ENCODE measurements at places on chromosomes 5 and 9.

- DNase-seq = no peak
These were observed 221.7 kb downstream of the SMARCA2 start for GRCh38 chr9:2236850-2237249.

- no peak for DNase-seq
These were observed 94.7 kb upstream of the ADAMTSL1 start for GRCh38 chr9:18379073-18379811.

DNA sequence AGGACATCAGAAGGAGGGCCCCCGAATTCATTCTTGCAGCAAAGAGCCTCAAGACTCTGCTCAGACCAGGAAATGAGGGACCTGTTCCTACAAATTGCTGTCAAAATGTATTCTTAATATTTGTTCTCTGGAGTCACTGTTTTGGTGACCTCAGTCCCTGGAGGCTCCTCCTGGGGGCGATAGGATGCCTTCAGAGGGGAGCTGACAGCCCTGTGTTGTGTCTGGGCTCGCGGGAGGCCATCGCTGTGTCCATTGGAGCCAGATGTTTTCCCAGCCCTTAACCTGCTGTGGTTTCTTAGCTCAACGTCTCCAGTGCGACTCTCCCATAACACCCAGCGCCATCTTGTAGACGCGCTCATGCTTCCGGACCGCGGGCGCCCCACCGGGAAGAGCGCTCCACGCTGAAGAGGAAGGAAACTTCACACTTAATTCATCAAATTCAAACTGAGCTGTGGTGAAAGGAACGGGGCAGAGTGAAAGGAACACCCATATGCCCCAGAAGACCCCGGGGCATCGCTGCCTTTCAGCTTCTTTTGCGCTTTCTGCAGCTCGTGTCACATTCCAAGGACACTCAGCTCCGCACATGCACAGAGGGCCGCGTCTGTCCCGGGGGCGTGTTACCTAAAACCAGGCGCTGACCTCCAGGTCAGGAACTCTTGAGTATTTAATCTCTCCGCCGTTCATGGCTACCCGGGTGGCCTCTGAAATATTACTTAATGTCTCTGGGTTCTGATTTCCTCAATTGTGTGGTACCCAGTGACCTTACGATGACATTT, 112.3 kb upstream of the GDNF start:
- DNase-seq = no peak

- DNase-seq = no peak
These were observed 257.3 kb downstream of the MLLT3 start for GRCh38 chr9:20364959-20365358.

GRCh38 chr5:5066276-5067186, 73.6 kb upstream of the ADAMTS16 start:
- no peak for DNase-seq

- DNase-seq = no peak
These were observed 36.1 kb downstream of the CFAP90 start for GRCh38 chr5:7814816-7815215.

DNA sequence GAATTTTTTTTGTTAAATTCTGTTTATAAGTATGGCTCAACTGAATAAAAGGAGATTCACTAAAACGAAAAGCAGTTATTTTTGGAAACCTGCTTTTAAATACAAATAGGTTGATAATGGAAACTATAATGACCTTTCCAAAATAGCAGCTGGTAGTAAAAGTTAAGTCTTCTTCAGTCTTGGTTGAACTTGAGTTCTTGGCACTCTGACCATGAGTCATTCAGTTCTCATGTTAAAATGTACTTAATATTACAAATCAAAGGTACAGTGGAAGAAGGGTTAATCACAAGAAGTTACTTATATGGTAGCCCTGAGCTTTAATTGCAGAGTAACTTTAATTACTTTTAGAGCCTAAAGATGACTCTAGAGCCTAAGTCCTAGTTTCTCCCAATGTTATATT, 62.1 kb downstream of the KLF9 start:
- no peak for DNase-seq

- DNase-seq = peak; percentile 17
These were observed at the start of gene PCDHB7 for GRCh38 chr5:141172381-141173204. PCDHB7 (plus strand) TSS chr5:141172644; CDS start chr5:141172836, 192 bp downstream.

DNA sequence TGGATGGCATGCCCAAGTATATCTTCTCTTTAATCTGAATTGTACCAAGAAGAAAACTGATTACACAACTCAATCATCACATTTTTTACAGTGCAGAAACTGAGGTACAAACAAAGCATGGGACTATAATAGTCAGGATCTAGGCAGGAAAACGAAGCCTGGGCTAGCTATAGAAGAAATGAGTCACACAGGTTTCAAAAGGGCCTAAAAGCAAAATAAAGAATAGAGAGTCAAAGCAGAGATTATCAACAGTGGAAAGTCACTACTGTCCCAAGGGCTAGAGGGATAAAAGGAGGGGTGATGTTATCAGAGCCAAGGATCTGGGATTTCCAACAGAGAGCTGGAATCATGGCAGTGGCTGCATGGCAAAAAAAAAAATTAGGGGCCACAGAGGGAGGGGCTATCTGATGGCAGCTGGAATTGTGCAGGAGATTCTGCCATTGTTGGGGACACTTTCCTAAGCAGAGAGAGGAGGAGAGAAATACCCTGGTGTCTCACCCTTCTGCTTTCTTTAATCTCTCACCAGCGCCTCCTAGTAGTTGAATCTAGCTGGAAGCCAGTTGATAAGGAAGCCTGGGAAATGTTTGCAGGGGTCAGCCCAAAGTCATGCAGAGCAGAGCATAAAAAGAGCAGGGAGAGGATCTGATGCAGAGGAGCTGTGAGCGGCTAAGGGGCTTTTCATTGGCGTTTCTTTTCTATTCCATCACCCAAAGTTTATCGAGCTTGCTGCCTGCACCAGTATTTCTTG, 343.2 kb downstream of the ACTL7B start:
- no peak for DNase-seq

Data from stimulated activated CD4-positive, alpha-beta T cell treated with anti-CD3 and anti-CD28 coated beads, Interleukin-4, amount 100 ng/mL, for 24 hours (primary cell).